Adipose tissue (tissue), 3 donors: ENCODE measurements at places on chromosomes 7 and 10. TPM values are rescaled to one million over a fixed set of nuclear protein-coding genes. Genes with fewer than 3 reads are reported as not detected.

LRRC18 gene
- not detected for polyA plus RNA-seq

FAM107B gene
- 31.3 TPM for polyA plus RNA-seq

COBL gene
- 1.8 TPM for polyA plus RNA-seq

SEMA3C gene
- 1.3 TPM for polyA plus RNA-seq

DLG5 gene
- 14.1 TPM for polyA plus RNA-seq

HK1 gene
- 12.2 TPM for polyA plus RNA-seq

INPP5A gene
- polyA plus RNA-seq: 7.4 TPM

JMJD1C gene
- 31.1 TPM for polyA plus RNA-seq

CCDC3 gene
- polyA plus RNA-seq: 51.9 TPM

FAM237B gene
- 0.03 TPM for polyA plus RNA-seq

OR13A1 gene
- 0.04 TPM for polyA plus RNA-seq

SUN3 gene
- not detected for polyA plus RNA-seq

TNKS2 gene
- 12.9 TPM for polyA plus RNA-seq

PNLIPRP1 gene
- polyA plus RNA-seq: 3,165 TPM

SEPHS1 gene
- polyA plus RNA-seq: 39.8 TPM

METTL27 gene
- 0.86 TPM for polyA plus RNA-seq

ZDHHC16 gene
- polyA plus RNA-seq: 19.6 TPM

CALHM3 gene
- polyA plus RNA-seq: not detected

ZNHIT1 gene
- polyA plus RNA-seq: 51.5 TPM

R3HCC1L gene
- polyA plus RNA-seq: 9.2 TPM

GRK5 gene
- polyA plus RNA-seq: 38.5 TPM

TFR2 gene
- polyA plus RNA-seq: 1.5 TPM

ACTL6B gene
- not detected for polyA plus RNA-seq

SP8 gene
- polyA plus RNA-seq: not detected

CRHR2 gene
- 0.21 TPM for polyA plus RNA-seq

BHLHA15 gene
- polyA plus RNA-seq: not detected

CASP2 gene
- polyA plus RNA-seq: 6.1 TPM

SRPK2 gene
- polyA plus RNA-seq: 17.1 TPM

SPDYE18 gene
- polyA plus RNA-seq: not detected

ETV1 gene
- 1.7 TPM for polyA plus RNA-seq

IDI2 gene
- polyA plus RNA-seq: not detected

IMPDH1 gene
- polyA plus RNA-seq: 81.2 TPM

GLUD1 gene
- 44.9 TPM for polyA plus RNA-seq

TFEC gene
- polyA plus RNA-seq: 1.6 TPM

FAM20C gene
- 105 TPM for polyA plus RNA-seq

BAG3 gene
- polyA plus RNA-seq: 90.9 TPM

SH2D4B gene
- polyA plus RNA-seq: not detected

PTPRE gene
- polyA plus RNA-seq: 16.9 TPM

MOGAT3 gene
- not detected for polyA plus RNA-seq

PHKG1 gene
- 1.3 TPM for polyA plus RNA-seq

KIF20B gene
- 0.48 TPM for polyA plus RNA-seq

INA gene
- 0.03 TPM for polyA plus RNA-seq

HOXA4 gene
- polyA plus RNA-seq: 4.9 TPM

AKR1D1 gene
- not detected for polyA plus RNA-seq

GPR85 gene
- polyA plus RNA-seq: 0.49 TPM
